RWPE1 (cell line): ENCODE measurements at places on chromosomes 11 and 22.
A peak's percentile ranks its signal among the peaks of the same experiment; 100 is the strongest.

DNA sequence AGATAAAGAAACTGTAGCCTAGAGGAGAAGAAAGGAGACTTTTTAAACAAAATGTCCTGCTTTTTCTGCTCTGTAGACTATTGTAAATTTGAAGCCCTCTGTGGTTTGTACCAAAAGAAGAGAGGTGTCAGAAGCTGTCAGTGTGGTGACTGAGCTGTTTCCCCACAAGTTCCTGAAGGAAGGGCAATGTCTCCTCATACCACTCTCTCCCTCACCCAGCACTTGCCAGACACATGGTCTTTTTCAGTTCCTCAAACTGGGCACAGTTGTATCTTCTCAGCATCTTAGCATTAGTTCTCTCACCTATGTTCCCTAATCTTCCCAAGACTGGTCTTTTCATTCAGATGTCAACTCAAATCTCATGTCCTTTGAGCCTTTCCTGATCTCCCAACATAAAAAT, 4.3 kb downstream of the BCO2 start:
- no peak for DNase-seq

GRCh38 chr22:33512908-33513307, 407.4 kb downstream of the LARGE1 start:
- no peak for DNase-seq

GRCh38 chr11:116651737-116652237, 121.0 kb downstream of the BUD13 start:
- no peak for DNase-seq

GRCh38 chr22:17607891-17608521, 20.5 kb downstream of the ATP6V1E1 start:
- no peak for DNase-seq

- DNase-seq = no peak
Measured at GRCh38 chr11:111814557-111815320, 48.5 kb upstream of the PPP2R1B start.

DNA sequence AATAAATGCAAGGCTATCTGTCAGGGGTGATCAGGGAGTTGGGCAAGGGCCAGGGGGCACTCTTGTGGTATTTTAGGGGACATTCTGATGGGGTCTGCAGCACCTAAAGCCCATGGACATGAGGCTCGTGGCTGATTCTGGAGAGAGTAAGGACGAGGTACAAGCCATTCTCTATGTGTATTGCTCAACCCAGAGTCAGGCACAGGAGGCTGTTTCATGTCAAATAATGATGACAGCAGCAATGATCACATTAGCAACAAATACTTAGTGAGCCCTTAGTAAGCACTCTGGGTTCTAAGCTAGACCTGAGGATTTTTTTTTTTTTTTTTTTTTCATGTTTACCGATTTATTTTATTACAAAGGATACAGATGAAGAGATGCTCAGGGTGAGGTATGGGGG, 83.5 kb upstream of the THY1 start:
- DNase-seq = no peak

GRCh38 chr11:72743321-72744221, 8.6 kb downstream of the ARAP1 start:
- no peak for DNase-seq

GRCh38 chr11:71223671-71224660, 28.4 kb downstream of the SHANK2 start:
- DNase-seq = no peak

DNA sequence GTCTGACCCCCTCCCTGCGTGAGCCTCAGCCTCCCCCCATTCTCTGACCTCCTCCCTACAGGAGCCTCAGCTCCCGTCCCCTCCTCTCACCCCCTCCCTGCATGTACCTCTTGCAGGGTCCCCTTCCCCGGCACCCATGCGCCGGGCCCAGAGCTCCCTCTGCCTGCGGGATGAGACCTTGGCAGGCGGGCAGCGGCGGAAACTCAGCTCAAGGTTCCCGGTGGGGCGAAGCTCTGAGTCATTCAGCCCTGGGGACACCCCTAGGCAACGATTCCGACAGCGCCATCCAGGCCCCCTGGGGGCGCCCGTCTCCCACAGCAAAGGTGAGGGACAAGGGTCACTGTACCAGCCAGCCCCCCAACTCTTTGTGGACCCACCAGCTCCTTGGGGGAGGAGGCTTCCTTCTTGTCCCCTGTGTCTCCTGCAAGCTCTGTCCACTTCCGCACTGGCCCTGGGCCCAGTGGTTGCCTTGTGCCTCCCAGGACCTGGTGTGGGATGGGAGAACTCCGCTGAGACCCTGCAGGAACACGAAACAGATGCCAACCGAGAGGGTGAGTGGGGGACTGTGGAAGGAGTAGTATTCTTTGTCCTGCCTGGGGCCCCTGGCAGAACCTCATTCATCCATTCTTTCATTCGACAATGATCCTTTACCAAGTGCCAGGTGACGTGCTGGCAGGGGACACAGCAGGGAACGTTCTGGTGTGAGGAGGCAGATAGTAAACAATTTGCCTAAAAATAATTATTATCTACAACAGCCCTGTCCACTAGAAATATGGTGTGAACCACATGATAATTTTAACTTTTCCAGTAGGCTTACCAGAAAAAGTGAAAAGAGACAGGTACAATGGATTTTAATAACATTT, 3.7 kb upstream of the RPS6KA4 start:
- peak; percentile 81 for DNase-seq

GRCh38 chr11:65277631-65278277, 16.0 kb downstream of the POLA2 start:
- no peak for DNase-seq

DNA sequence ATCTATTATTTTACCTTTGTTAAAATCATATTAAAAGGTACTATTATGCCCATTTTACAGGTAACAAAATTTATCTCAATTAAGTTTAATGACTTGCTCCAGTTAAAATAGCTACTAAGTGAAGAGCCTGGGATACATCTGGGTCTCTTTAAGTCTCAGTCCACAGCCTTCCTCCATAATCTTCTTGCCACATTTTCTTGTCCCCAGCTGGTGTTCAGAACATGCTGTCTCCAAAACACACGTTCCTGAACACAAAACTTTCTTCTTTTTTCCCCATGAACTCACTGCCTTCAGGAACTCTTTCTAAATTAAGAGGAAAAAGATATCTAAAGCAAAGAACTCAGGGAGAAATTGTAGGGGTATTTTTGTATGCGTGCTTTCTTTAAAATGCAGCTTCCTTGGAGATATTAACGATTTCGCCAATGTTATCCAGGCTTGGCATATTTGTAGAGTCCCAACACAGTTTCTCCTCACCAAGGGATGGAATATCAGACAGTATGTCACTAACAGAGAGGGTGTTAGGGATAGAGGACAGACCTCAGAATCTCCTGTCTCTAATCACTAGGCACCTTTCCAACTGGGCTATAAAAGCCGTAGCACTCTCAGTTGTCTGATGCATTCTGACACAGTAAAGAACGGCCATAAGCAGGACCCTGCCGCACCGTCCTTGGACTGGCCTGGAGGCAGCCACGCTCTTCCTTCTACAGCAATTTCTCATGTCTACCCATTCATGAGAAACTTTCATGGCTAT, 232.8 kb upstream of the BLID start:
- DNase-seq = no peak

GRCh38 chr22:22508274-22509176, at the start of gene ZNF280B:
Gene ZNF280B (minus strand): TSS chr22:22508742. CDS start chr22:22489398, 19,344 bp downstream.
- DNase-seq = peak; percentile 43

DNA sequence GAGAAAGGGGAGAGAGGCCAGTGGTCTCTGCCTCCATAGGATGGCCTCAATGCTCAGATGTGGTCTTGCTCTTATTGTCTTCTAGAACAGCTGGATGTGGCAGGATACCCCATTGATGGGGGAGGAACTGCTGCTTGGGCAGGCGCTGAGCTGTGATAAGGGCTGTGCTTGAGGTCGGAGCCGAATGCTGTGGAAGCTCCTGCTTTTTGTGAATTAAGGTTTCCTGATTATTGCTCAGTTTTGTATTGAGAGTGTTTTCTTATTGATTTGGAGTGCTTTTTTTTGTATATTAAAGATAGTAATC, 57.2 kb downstream of the CABIN1 start:
- no peak for DNase-seq

- DNase-seq = no peak
Measured at GRCh38 chr11:85939099-85940015, 84.2 kb downstream of the CCDC83 start.

GRCh38 chr11:133957900-133958299, 1.1 kb upstream of the IGSF9B start:
- no peak for DNase-seq

DNA sequence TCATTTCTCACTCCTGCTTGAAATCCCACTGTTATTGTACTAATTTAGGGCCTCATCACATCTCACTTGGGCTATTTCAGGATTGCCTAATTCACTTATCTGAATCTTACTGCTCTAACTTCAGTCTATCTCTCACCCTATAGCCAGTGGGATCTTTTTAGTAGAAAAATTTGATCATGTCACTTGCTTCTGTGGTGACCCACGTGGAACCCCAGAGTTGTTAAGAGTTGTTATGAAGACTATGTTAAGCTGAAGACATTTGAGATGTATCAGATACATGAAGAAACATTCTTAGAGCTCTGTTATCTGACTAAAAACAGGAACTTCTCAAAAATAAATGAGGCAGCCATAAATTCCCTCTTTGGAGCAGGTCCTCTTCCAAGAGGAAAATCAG, 1375.6 kb upstream of the TENM4 start:
- no peak for DNase-seq
